ENCODE measurements at places on chromosomes 3 and 15. TPM values are rescaled to one million over a fixed set of nuclear protein-coding genes. Genes with fewer than 3 reads are reported as not detected.

MITF gene
- 4.3 TPM for total RNA-seq

SOX14 gene
- not detected for total RNA-seq

PLCB2 gene
- 1.6 TPM for total RNA-seq

GRK7 gene
- total RNA-seq = not detected

TAGLN3 gene
- 0.39 TPM for total RNA-seq

RSRC1 gene
- 65.3 TPM for total RNA-seq

ANKRD34C gene
- not detected for total RNA-seq

FMN1 gene
- 5.8 TPM for total RNA-seq

OSBPL10 gene
- 4.7 TPM for total RNA-seq

BUB1B gene
- total RNA-seq = 126 TPM

GADL1 gene
- not detected for total RNA-seq

DBR1 gene
- total RNA-seq = 22.9 TPM

Measured in RPMI7951 (cell line).